Activated T-helper 9 cell treated with anti-CD3 and anti-CD28 coated beads, Interleukin-2, amount 50 U/mL, for 16 hours (primary cell): ENCODE measurements at places on chromosomes 16 and 17.

- no peak for DNase-seq
Observed at GRCh38 chr16:10579965-10580882, at the start of gene EMP2. Gene EMP2, minus strand, starts transcription at chr16:10580598. Its CDS starts 32,981 bp downstream, at chr16:10547617.

DNA sequence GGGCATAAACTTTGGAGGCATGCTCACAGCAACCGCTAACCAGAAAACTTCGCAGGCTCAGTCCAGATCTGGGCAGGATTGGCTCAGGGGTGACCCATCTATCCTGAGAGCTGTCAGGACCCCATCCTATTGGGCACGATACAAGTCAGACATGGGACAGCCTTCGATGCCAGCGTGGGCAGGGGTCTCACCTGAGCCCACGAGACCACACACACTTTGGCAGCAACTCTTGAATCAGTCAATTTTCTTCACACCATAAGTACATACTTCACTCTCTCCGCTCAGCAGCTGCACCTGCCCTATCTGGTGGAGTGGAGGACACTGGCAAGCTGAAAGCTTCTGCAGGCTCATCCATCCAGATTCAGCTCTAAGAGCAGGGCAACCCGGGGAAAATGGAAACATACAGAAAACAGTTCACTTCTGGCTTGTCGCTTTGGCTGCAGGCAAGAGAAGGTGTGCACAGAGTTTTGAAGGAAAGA lies 48.3 kb downstream of the ZFHX3 start:
- no peak for DNase-seq

DNA sequence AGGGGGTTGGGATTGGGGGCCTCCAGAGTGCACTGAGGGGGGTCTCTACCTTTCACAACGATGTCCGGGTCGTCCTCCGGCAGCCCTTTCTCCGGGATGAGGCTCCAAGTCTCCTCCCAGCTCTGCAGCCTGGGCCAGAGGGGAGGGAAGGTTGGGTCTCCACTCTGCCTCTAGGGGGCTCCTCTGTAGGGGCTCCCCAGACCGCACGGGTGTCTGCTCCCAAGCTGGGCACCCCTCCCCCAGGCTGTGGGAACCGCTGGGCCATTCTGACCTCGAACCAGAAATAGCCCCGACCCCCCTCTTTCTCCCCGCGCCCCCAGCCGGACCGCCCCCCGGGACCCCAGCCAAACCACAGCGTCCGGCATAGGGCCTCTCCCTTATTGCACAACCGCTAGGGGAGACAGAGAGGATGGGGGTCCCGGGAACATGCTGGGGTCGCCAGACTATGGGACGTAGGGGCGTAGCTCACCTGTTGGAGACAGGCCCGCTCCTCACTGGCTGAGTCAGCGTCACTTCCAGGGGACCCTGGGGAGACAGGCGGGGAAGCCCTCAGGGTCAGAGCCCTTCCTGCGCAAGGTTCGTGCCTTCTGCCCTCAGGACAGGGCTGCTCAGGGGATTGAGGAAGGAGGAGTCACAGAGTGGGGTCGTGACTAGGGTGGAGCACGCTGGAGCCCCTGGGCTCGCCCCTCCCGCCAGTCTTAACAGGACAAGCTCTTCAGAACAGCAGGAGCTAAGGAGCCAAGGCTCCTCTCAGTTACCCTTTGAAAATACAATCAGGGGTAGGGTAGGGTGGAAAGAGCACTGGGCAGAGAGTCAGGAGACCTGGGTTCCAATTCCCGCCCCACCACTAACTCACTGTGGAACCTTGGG lies 2.7 kb downstream of the PLEKHH3 start:
- DNase-seq, result no peak

GRCh38 chr16:74942977-74943918 lies 41.7 kb downstream of the WDR59 start:
- no peak for DNase-seq

DNA sequence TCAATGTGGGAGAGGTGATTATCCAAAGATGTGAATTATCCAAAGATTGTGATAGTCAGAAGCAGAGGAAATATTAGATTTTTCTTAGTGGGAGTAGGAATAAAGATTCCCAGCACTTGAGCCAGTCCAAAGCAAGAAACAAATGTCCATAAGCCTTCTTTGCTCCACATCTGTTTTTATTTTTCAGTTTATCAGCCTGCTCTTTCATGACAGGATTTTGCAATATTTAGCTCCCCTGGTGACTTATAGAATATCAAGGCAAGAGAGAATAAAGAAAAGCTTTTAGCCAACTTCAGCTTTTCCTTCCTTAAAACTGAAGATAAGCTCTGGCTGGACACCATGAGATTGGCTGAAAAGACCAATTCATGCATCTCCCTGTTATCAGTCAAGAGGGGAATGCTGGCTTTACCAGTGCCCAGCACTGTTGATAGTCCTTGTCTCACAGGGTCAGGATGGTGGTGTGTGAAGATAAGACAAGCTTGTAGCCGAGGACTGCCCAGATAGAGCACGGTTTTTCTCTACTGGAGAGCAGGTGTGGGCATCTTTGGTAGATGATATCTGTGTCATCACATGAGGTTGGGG lies 706.5 kb downstream of the KCNJ2 start:
- DNase-seq, result no peak

GRCh38 chr17:34360601-34361270 lies 2.3 kb downstream of the CCL1 start:
- DNase-seq, result no peak

DNA sequence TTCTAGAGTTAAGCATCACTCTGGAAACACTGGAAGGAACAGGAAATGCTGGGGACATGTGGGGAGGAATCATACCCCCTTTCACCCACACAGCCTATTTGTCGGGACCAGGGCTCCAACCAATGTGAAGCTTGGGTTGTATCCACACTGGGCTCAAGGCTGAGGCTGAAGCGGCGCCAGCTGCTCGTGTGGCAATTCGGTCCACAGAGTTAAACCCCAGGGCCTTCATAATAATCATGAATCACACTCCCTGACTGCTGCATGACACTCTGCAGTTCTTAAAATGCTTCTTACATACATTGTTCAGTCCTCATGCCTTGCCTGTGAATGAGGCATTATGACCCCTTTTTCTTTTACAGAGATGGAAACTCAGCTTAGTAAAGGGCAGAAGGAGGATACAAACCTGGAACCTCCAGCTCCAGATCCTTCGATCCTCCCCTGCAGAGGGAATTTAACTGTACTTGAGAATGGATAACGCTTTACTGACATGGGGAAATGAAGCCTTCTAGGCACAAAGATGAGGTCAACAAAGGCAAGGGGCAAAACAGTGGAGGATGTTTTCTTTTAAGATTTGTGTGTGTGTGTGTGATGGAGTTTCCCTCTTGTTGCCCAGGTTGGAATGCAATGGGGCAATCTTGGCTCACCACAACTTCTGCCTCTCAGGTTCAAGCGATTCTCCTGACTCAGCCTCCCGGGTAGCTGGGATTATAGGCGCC lies 72.7 kb downstream of the SOX9 start:
- no peak for DNase-seq

DNA sequence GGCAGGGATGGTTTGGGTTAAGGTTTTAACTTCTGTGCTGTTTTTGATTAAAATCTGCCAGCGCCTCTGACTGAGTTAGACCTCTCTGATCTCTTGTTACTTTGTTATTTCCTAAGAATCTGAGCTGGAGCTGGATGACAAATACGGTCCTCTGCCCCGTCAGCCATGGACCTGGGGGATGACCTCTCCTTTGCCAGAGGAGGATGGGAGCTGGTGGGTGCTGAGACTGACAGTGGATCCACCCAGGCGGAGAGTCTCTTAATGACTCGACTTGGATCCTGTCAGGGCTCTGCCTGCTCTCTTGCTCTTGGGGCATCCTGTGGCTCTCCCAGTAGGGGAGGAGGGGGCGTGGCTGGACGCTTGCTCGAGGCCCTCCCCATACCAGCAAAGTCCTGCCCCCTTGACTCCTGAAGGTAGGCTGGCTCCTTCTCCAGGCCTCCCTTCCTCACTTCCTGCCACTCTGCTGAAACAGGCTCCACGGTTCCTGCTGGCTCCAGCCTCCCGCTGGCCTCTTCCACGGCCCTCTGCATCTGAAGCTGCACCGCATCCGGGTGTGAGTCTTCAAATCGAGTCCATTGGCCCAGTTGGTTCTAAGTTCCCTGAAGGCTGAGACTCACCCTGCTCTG lies 24.8 kb upstream of the MAP3K14 start:
- DNase-seq, result no peak
